Stimulated activated CD8-positive, alpha-beta memory T cell treated with anti-CD3 and anti-CD28 coated beads, Interleukin-7, amount 100 ng/mL, for 4 hours (primary cell): ENCODE measurements at places on chromosomes 11 and 22.

DNA sequence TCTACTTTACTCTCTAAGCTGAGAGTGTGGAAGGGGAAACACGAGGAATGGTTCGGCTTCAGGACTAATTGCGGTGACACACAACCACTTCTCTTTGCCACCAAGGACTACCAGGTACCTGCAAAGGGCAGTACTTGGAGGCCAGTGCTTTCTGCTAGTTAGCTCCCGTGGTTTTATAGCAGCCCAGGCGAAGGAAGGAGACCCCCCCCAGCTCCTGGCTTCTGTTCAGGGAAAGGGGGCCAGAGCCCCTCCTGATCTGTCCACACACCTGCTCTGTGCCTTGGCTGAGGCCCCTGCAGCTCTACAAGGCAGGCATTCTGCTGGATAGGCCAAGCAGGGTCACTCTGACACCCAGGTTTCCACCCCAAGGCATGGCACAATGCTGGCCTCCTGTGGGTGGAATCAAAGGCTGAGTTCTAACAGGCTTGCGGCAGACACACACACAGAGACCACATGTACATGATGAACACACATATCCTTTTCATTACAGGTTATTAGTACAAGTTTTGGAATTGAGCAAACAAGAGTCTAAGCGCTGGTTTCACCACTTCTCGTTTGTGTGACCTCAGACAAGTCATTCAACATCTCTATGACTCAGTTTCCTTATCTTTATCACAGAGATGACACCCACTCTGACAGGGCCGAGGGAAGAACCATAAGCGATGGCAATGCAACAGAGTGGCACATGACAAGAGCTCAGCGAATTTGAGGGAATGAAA, 7.5 kb downstream of the SERPIND1 start:
- DNase-seq, result no peak

DNA sequence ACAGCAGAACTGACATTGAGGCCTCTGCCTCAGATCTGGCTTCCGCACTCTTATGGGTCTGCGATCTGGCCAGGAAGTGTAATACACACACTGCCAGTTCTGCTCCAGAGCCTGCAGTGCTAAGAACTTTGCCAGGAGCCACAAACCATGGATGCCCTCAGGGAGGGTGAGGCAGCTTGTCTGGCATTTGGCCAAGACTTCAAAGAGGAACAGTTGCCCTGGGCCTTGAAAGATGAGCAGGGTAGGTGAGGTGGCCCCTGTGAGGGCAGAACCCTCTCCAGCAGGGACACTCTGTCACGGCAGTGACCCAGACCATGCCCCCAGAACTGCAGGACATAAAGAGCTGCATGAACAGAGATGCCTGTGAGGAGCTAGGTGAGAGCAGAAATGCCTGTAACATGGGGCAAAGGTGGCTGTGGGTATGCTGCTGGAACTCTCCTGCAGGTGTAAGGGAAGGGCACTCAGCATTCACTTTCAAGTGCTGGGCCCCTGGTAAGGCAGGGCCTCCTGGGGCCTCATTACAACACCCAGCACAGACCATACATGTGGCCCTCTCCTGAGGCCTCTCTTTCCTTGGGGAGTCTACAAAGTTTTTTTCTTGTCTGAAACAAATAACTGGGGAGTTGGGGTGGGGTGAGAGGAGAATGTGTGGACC, 47.3 kb downstream of the NEU3 start:
- DNase-seq, result no peak

DNA sequence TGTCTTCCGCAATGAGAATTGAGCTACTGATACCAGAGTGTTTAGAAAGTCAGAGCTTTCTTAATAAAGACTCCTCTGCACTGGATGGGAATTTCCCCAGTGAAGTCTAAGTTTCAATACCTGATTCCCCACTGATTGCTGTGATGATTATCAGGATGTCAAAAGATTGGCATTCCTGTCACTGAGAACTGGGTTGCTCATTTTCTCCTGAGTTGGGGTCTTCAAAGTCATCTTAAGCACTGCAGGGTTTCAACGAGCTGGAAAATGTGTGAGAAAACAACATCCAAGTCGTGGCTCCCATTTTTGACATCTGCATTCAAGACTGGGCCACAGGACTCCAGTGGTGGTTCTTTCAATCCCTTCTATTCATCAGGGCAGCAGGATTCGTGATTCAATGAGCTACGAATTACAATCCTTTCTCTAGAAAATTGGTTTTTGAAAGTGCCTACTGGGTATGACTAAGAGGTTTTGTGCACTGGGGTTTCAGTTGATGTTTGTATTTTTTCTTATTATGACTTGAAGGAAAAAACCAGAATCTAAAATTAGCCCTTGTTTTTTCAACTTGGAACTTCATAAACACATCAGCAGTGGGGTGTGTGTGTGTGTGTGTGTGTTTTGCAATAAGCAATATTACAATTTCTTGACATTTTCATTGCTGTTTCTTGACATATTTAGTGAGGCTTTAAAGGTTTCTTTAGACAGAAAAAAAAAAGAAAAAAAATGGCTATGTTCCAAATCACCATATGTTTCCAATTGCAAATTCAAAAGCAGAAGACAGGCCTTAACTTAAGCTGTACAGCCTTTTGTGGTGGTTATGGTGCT, 233.0 kb downstream of the FAM76B start:
- DNase-seq, result no peak

GRCh38 chr11:116960930-116961329, 123.5 kb upstream of the APOA1 start:
- no peak for DNase-seq

- DNase-seq, result no peak
Measured at GRCh38 chr11:134289167-134289566, 13.0 kb downstream of the GLB1L3 start.

DNA sequence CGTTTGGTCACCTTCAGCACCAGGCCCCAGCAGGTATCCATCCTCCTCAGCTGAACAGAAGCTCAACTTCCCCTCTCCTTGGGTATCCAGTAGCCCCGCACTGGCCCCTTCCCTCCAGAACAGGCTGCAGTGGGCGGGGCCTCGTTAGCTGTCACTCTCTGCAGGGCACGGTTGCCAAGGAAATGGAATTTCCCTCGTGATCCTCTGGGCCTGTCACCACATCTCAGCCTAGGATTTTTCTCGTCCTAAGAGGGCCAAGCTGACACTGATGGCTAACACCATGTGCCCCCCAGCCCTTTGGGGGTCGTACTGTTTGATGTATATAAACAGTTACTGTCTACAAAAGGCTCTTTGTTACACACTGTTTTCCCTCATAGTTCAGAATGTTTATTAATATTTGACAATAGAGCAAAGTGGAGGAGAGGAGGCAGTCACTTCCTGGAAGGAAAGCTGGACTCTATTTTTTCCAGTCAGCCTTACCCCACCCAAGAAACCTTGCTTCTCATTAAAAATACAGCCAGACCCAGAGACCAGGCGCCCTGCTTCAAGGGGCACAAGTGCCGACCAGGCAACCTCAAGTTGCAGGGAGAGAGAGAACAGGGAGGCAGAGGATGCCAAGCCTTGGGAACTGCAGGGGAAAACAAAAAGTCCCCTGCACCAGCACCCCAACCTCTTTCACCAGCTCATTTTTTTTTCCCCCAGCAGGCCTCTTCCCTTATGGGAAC, 44.5 kb downstream of the FEZ1 start:
- DNase-seq, result no peak

- DNase-seq, result no peak
Measured at GRCh38 chr22:19868333-19868732, 13.7 kb upstream of the GNB1L start.

- no peak for DNase-seq
Measured at GRCh38 chr22:32804531-32805360, 3.2 kb downstream of the TIMP3 start.

GRCh38 chr11:76744186-76745043, 38.7 kb upstream of the TSKU start:
- no peak for DNase-seq

DNA sequence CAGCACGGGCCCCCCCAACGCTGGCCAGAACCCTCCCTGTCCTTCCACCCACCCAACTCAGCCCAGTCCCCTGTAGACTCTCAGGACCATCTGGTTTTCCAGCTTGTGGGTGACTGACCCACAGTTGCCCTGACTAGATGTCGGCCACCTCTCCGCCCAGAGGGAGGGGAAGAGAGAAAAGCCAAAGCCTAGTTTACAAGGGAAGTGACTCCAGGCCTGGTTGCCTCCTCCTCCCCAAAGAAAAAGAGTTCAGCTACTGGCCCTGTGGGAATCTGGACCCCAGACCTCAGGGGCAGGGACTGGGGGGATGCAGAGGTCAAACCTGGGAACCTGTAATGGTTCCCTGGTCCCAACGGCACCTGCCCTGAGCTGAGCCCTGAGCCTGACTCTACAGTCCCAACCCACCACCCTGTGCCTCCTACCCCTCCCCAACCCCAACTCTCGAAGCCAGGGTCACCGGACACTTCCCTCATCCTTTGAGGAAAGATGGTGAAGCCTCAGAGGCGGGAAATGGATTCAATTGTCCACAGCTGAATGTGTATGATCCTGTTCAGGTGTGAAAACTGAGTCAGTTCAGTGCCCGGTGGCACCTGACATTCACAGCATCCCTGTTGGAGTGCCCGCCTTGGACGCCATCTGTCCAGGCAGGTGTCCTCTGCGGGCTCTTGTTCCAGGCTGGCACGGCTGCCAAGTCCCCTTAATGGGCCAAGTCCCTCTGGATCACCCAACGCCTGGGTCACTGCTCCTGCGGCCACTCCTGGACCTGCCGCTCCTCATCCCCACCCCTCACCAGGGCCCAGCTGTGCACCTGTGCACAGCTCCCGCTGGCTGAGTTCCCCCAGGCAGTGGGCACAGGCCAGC, 21.0 kb upstream of the WNT7B start:
- no peak for DNase-seq

DNA sequence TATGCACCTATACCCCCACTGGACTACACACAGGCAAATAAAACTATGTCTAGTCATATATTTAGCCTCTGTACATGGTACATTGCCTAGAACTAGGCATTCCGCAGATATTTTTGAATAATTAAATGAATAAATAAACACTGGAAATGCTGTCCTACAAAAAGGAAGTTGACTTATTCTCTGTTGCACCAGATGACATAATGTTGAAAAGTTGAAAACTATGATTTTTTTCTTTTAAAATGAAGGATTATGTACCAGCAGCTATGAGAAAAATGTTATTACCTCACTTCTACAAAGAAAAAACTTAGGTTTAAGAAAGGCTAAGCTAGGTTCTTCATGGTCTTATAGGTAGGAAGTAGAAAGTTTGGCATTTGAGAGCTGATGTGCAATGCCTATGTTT, 856.6 kb downstream of the METTL15 start:
- no peak for DNase-seq
